ENCODE measurements at places on chromosomes 2 and 18. TPM values are rescaled to one million over a fixed set of nuclear protein-coding genes. Genes with fewer than 3 reads are reported as not detected.

GRCh38 chr2:54053830-54054229 is 61.6 kb upstream of the ACYP2 start:
- no peak for DNase-seq

DNA sequence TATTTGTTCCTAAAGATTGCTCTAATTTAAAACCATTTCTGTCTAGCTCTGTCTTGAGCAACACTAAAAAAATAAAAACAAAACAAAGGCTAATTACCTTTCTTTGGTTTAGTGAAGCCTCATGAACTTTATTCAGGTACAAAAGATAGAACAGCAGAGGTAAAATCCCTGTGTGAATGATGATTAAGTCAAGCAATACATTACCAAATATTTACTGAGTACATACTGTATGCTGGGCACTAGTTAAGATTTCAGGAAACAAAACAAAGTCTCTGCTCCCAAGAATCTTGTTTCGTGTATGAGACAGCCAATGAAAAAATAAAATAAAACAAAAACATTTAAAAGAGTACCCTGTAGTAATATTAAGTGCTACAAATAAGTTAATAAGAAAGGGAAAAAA is 257.5 kb downstream of the RND3 start:
- no peak for DNase-seq

DNA sequence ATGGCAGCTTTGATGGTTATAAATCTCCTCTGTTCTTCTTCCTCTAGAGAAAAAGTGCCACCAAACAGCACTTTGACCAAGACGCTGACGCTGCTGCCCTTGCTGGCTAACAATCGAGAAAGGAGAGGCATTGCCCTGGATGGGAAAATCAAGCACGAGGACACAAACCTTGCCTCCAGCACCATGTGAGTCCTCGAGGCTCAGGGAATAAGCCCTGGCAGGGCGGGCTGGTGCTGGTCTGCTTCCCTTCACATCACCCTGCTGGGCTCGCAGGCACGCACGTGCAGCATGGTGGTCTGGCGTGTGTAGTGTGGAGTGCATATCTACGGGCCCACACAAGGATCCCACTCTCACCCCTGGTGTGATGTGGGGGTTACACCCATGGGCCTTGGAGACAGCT is 19.4 kb upstream of the DGKD start:
- no peak for DNase-seq

GAL3ST2 gene
- not detected for total RNA-seq

DSG1 gene
- total RNA-seq = 0.77 TPM

DNA sequence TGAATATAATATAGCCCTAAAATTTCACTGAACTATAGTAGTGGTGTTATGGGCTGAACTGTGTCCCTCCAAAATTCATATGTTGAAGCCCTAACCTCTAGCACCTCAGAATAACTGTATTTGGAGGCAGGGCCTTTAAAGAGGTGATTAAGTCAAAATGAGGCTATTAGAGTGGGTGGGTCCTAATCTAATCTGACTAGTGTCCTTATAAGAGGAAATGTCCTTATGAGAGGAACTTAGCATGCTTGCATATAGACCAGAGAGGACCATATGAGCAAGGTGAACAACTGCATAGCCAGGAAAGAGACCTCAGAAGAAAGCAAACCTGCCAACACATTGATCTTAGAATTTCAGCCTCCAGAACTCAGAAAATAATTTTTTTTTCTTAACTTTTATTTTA is 238.4 kb downstream of the ZEB2 start:
- no peak for DNase-seq

Measured in left ventricle myocardium superior (tissue), 1 donor.